ENCODE measurements at places on chromosomes 13 and 19. TPM values are rescaled to one million over a fixed set of nuclear protein-coding genes. Genes with fewer than 3 reads are reported as not detected.

RETN gene
- not detected for total RNA-seq

SH2D3A gene
- total RNA-seq = not detected

OPA3 gene
- total RNA-seq = 10.4 TPM

ZMYM2 gene
- 51.3 TPM for total RNA-seq

PTPRH gene
- total RNA-seq = 5.7 TPM

LGALS14 gene
- not detected for total RNA-seq

SMIM44 gene
- not detected for total RNA-seq

ZNF497 gene
- total RNA-seq = 0.91 TPM

ONECUT3 gene
- total RNA-seq = not detected

LIPE gene
- 2.6 TPM for total RNA-seq

PDCD2L gene
- 7.0 TPM for total RNA-seq

KASH5 gene
- total RNA-seq = not detected

VSTM2B gene
- not detected for total RNA-seq

PAF1 gene
- 26.5 TPM for total RNA-seq

KLK10 gene
- total RNA-seq = not detected

LTBP4 gene
- 23.3 TPM for total RNA-seq

ZNF285 gene
- 3.8 TPM for total RNA-seq

ZNF418 gene
- 6.2 TPM for total RNA-seq

GZMM gene
- 0.17 TPM for total RNA-seq

POLRMT gene
- total RNA-seq = 25.8 TPM

SIGLEC7 gene
- total RNA-seq = not detected

POSTN gene
- total RNA-seq = 686 TPM

ATF5 gene
- 5.3 TPM for total RNA-seq

LHB gene
- not detected for total RNA-seq

MADCAM1 gene
- 0.13 TPM for total RNA-seq

LYL1 gene
- 1.3 TPM for total RNA-seq

ATP7B gene
- 3.5 TPM for total RNA-seq

CACTIN gene
- 26.9 TPM for total RNA-seq

EXOC3L2 gene
- total RNA-seq = 0.10 TPM

TBXA2R gene
- 3.0 TPM for total RNA-seq

APOC1 gene
- not detected for total RNA-seq

PMIS2 gene
- total RNA-seq = not detected

LRRC63 gene
- total RNA-seq = not detected

RAB3A gene
- 8.6 TPM for total RNA-seq

TMEM255B gene
- 0.13 TPM for total RNA-seq

TSSK6 gene
- total RNA-seq = 1.7 TPM

ATP4B gene
- not detected for total RNA-seq

KLK12 gene
- total RNA-seq = not detected

CCL25 gene
- not detected for total RNA-seq

CEACAM16 gene
- not detected for total RNA-seq

TUBB4A gene
- not detected for total RNA-seq

PGLYRP2 gene
- not detected for total RNA-seq

CADM4 gene
- total RNA-seq = 4.3 TPM

FGF9 gene
- total RNA-seq = 0.39 TPM

LYPD5 gene
- total RNA-seq = 2.1 TPM

SIGLEC14 gene
- total RNA-seq = not detected

TIMM29 gene
- total RNA-seq = 25.5 TPM

GIPR gene
- 0.52 TPM for total RNA-seq

DLL3 gene
- total RNA-seq = 0.23 TPM

TYROBP gene
- total RNA-seq = not detected

SYDE1 gene
- total RNA-seq = 42.7 TPM

DIRAS1 gene
- 2.3 TPM for total RNA-seq

PSG3 gene
- not detected for total RNA-seq

KLK3 gene
- total RNA-seq = not detected

SLC25A23 gene
- total RNA-seq = 56.6 TPM

Data from smooth muscle cell of the pulmonary artery (primary cell).